ENCODE measurements at places on chromosomes 3 and 15.

GRCh38 chr3:172102123-172102882 lies 62.9 kb downstream of the FNDC3B start:
- peak; percentile 35 for DNase-seq

GRCh38 chr3:31364711-31365110 lies 168.0 kb upstream of the STT3B start:
- no peak for DNase-seq

- no peak for DNase-seq
Observed at GRCh38 chr3:23921052-23921511, 4.2 kb downstream of the RPL15 start.

GRCh38 chr3:49120096-49120437 lies 556 bp downstream of the USP19 start:
- no peak for DNase-seq

DNA sequence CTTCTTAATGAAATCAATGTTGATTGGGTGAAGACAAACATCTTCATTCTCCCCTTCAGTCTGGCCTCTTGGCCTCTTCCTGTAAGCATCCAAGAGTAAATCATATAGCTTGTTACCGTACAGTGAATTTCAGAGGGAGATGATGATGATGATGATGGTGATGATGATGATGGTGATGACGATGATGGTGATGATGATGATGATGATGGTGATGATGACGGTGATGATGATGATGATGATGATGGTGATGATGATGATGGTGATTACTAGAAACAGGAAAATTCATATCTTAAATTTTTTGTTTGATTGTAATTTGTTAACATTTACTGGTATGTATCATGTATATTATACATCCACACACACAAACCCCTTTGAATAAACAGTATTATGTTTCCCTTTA lies 256.1 kb upstream of the PLSCR5 start:
- no peak for DNase-seq

- DNase-seq: no peak
Observed at GRCh38 chr15:82846621-82847020, 37.2 kb downstream of the WHAMM start.

DNA sequence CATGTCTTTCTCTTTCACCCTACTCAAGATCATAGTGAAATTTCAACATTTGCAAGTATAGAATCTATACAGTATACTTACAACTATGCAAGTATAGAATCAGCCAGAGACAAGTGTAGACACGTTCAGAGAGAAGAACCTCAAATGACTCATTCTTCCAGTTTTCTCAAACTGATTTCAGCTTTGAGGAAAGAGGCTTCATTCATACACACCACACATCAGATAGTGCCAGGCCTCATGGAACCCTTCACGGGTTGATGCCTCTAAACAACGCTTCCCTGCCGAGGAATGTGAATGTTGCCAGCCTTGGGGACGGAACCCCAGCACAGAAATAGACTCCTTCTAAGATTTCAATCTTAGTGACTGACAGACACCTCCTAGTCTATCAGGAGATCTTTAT lies 135.7 kb downstream of the FOXP1 start:
- DNase-seq: no peak

- no peak for DNase-seq
Observed at GRCh38 chr15:82737975-82738374, 28.3 kb upstream of the AP3B2 start.

- DNase-seq: peak; percentile 70
Observed at GRCh38 chr3:119579366-119580066, at the start of gene ADPRH. Gene ADPRH, plus strand, starts transcription at chr3:119579492. Its CDS starts 2,678 bp downstream, at chr3:119582170.

GRCh38 chr15:80710635-80711554 lies 15.8 kb downstream of the ABHD17C start:
- no peak for DNase-seq

DNA sequence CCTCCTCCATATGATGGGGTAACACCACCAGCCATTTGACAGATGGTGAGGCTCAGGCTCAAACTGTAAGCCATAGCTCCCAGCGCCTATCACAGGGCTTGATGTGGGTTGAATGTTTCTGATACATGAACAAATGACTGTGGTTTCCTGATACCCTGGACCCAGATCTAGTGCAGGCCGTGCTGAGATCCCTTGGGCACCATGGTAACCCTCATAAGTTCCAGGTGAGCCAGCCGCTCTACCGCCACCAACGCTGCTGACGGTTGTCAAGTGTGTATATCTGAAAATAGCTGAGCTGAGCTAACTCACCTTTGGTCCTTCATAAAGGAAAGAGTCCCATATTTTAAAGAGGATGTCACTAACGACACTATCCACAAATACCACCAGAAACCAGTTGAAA lies 74.5 kb downstream of the TBC1D2B start:
- no peak for DNase-seq

GRCh38 chr15:82020625-82021394 lies 25.0 kb downstream of the MEX3B start:
- no peak for DNase-seq

- DNase-seq: no peak
Observed at GRCh38 chr15:23570486-23570885, 5.0 kb downstream of the MKRN3 start.

GRCh38 chr3:73447111-73447510 lies 177.6 kb downstream of the PDZRN3 start:
- DNase-seq: no peak

DNA sequence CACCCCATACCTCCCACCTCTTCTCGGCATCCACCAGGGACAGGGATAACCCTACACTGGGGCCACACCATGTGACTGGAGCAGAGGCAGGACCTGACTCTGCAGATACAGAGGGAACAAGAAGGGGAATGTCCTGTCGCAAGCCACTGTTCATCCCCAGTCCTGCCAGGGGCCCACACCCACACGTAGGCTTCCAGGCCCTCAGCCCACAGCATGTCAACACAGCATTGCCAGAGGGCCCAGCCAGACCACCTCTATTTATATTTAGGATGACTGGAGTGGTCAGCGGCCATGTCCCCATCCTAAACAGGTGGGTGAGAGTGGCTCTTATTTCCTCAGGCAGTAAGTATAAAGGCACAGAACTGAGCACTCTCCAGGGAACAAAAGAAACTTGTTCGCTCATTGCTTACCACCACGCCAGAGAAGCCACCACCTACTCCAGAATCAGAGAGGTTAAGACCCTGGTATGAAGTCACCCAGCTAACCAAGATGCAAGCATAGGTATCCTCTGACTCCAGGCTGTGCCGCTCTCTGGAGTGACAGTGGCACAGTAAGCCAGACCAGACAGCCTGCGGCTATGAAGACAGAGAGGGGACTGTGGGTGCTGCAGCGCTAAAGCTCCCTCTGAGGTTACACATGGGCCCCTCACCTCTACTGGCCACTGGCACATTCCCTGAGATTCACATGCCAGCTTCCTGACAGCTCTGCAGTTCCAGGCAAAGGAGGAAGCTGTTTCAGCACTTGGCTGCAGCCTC lies 67.9 kb downstream of the LRIG1 start:
- no peak for DNase-seq

DNA sequence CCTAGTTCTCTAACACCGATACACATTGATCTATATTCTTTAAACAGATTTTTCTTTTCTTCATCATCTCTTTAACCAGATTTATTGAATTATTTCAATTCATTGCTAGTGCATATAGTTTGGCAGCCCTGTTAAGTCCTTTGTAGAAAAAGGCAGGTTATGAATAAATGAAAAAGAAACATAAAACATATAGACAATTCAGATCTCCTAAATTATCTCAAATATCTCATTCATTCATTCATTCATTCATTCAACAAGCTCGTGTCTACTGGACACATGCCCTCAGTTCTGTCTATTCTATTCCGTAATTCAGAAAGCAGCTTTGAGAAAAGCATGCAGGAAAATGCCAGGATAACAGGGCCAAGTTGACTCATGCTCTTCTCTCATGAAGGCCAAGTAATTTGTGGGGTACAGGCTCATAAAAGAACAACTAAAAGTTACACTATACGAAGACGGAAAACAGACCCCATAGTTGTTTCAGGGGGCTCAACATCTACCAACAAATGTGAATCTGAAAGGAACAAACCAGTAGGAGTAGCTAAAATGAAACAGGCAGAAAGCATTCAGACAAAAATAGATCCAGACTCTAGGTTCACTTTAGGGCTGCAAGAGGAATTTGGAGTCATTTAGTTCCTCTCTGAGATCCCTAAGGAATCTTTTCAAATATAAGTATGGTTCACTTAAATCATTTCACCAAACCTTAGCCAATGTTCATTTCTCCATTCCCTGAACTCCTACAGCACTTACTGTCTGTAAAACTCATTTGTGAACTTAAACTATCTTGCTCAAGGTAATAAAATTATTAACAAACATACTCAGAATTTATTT lies 7.5 kb downstream of the ZNF148 start:
- DNase-seq: no peak

- DNase-seq: no peak
Observed at GRCh38 chr3:98565237-98565643, 28.2 kb downstream of the CPOX start.

GRCh38 chr3:195708061-195708460 lies 12.7 kb upstream of the MUC20 start:
- no peak for DNase-seq

DNA sequence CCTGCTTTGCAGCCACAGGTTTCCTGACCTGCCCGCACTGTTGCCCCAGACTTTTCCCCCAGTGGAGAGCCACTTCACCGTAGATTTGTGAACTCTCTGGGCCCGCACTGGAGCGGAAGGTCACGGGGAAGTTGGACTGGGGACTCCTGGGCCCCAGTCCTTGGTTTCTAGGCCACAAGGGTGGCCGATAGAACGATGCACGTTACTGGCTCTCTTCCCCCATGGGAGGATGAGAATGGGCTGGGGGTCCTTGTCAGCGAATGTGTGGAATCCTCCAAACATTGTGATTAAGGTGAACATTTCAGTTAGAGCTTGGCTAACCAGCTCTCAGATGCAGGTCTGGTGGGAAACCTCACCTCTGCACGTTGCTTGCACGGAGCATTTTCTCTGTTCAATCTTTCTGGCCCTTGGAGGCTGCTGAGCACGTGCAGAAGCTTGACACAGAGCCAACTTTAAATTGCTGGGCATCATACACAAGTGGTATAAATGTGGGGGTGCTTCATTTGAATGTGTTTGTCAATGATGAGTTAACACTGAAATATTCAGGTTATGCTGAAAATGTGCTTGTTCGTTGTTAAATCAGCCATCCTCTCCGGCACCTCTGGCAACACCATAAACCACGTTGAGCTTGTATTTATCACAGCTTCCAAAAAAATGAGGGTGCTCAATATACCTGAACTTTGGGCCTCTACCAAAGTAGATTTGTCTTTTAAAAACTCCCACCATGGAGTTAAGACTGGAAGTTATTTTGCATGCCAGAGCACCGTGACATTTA lies 976 bp downstream of the DIS3L start:
- DNase-seq: peak; percentile 20

- no peak for DNase-seq
Observed at GRCh38 chr15:77503764-77504163, 83.1 kb downstream of the HMG20A start.

GRCh38 chr3:27657404-27657803 lies 64.7 kb downstream of the EOMES start:
- no peak for DNase-seq

DNA sequence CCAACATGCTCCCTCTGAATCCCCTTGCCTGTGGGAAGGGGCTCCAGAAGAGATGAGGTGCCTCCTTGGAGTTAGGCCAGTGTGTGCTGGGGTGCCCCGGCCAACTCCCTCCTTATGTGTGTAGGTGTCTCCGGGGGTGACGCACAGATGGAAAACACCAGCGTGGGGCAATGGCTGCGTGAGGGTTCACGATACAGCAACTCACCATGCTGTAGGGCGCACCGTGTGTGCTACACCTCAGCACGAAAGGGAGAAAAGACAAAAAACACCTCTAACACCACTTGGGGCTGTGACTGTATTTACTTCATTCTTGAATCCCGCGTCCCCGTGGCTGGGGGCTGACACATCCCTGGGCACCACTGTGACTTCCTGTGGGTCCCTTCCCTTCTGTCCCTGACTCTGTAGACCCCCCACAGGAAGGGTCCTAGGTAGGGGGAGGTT lies 1.6 kb upstream of the CALML4 start:
- no peak for DNase-seq

GRCh38 chr3:148343416-148343815 lies 354.3 kb upstream of the AGTR1 start:
- DNase-seq: no peak

- DNase-seq: no peak
Observed at GRCh38 chr3:17292556-17292955, 407.8 kb downstream of the PLCL2 start.

DNA sequence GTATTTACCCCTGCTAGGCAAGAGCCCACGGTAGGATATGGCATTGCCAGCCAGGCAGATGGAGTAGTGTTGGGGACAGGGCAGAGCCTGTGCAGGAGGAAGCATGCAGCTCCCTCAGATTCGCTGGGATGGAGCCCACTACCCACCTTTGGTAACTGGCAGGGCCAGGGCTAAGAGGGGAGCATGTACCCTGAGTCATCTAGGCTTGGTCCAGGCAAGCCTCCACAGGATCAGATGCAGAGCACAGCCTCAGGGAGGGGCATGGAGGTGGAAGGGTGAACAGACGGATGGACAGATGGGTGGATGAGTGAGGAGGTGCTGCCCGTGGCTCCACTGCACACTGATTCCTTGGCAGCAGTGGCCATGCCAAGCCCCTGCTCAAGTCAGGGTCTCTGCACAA lies 33.0 kb downstream of the IL20RB start:
- no peak for DNase-seq

DNA sequence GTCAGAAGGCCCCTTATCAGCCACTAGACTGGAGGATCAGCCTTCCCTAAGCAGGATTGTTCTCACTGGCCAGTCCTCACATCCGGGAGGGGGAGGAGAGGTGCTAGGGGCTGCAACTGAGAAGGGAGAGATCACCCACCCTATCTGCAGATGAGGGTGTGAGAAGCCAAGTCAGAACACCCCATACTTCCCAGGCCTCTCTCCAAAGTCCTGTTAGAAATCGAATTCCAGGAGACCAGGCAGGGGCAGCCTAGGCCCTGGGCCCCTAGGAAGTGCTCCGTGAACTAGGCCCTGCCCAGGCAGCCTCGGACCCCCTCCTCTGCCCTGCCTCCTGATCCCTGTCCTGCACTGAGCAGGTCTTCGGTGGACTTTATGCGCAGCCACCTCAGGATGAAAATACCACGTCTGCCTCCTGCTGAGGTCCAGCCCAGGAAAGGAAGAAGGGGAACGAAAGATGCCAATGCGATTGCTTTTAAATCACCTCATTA lies 933 bp downstream of the DZIP1L start:
- peak; percentile 26 for DNase-seq

- no peak for DNase-seq
Observed at GRCh38 chr15:91040856-91041255, 18.5 kb upstream of the VPS33B start.

DNA sequence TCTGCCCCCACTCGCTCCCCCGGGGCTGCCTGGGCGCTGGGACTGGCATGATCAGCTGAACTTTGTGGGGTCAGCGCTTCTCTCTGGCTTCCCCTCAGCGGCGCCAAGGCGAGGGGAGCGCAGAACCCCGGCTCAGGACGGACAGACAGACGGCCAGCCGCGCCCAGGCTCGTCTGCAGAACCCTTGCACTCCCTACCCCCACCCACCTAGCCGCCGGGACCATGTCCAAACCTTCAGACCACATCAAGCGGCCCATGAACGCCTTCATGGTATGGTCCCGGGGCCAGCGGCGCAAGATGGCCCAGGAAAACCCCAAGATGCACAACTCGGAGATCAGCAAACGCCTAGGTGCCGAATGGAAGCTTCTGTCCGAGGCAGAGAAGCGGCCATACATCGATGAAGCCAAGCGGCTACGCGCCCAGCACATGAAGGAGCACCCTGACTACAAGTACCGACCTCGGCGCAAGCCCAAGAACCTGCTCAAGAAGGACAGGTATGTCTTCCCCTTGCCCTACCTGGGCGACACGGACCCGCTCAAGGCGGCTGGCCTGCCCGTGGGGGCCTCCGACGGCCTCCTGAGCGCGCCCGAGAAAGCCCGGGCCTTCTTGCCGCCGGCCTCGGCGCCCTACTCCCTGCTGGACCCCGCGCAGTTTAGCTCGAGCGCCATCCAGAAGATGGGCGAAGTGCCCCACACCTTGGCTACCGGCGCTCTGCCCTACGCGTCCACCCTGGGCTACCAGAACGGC lies 621 bp downstream of the SOX14 start:
- DNase-seq: no peak

All from Calu3 (cell line).